ENCODE measurements at places on chromosomes 1 and 21.

GRCh38 chr1:229952670-229953520 is 114.1 kb upstream of the GALNT2 start:
- no peak for DNase-seq

DNA sequence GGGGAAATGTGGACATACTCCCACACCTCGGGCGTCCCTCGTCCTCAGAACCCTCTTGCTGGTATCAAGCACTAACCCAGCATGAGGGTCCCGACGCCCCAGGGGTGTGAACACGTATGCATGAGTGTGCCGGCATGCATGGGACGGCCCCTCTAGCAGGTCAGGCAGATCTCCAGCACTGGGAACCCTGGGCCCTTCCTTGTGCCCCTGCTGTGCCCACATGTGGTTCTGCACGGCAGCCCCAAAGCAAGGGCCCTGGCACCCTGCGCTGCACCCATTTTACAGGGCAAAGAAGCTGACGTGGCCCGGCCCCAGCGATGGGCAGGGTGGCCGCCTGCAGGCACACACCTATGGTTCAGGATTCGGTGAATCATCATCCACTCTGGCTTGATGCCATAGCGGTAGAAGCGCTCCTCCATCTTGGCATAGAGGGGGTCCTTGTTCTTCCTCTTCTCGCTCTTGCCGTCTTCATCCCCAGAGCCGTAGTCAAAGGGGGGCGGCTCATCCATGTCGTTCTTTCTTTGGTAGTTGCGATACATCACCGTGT is 34.2 kb downstream of the CHD5 start:
- DNase-seq, result no peak

DNA sequence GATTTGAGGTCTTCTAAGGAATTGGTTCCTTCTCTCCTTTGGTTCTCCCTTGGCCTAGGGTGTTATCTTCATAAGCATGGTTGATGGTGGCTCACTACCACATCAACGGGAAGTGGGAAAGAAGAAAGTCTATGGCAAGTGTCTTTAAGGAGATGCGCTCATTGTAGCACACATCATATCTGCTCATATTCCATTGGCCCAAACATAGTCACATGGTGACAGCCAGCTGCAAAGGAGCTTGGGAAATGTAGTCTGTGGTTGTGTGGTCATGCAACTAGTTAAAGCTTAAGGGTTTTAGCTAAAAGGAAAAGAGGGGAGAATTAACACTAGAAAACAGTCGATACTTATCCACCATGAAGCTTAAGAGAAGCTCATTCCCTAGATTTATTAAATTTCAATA is 11.4 kb upstream of the MRPS6 start:
- no peak for DNase-seq

DNA sequence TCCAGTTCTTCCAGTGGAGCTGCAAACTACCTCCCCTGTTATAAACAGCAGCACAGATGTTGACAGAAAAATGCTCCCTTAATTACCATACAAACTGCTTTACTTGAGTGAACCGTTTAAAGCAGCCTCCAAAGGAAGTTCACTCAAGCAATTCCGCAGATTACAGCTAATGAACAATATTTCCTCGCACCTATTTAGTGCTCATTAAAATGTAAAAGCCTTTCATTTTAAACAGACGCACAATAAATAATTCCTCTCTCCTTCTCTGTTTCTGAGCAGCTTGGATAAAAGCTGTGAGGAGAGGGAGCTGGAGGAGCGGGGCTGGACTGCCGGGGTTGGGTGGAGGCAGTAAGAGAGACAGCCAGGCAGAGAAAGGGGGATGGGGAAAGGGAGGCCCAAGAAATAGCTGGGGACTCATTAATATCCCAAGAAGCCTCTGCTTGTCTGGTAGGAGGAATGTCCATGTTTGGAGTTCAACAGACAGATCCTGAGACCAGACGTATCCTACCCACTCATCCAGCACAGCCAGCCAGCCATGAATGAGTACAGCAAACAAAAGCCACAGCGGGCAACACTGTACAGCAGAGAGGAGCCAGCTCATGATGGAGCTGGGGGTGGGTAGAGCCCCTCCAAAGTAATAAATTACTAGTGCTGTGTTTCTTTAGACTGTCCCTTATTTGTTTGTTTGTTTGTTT is 227.7 kb downstream of the GPATCH2 start:
- DNase-seq, result no peak

GRCh38 chr1:149884433-149885338 is 14.7 kb upstream of the BOLA1 start:
- no peak for DNase-seq

DNA sequence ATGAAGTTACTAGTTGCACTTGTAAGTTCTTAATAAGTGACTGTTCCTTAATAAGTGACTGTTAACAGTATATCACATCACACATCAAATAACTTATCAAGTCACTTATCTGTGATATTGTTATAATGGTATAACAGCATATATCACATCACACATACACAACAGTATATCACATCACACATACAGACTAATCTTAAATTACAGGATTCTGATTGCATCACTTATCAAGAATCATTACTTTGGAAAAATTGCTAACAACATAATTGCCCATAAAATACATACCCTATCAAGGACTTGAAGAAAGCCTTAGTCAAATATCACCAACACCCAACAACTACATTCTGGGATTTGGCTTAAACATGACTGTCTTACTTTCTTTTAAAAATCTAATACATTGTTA is 813.5 kb downstream of the LTN1 start:
- DNase-seq, result no peak

DNA sequence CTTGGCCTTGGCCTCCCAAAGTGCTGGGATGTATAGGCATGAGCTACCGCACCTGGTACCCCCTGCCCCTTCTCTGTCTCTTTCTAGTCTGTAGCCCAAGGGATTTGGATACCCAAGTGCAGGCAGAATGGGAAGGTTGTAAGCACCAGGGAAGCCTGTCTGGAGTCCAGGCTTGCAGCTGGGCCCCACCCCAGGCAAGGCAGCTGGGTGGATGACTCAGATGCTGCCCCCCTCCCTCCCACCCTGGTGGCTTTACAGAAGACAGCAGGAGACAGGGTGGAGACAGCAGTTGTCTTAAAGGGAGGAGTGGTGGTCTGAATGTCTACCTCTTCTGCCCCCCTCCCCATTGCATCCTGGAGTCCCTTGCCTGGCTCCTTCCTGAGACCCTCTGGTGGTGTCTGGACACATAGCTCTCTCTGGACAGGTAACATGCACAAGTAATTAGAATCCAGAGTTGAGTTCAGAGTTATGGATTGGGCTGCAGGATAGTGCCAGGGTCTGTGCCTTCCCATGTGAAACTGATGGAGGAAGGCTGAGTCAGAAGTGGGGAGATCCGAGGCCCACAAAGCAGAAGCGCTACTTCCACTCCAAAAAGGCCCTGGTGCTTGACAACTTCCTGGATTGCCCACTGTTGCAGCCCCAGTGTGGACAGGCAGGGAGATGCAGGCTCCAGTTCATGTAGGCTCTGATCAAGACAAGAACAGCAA is 5.1 kb downstream of the LMNA start:
- no peak for DNase-seq
